Mesothelial cell of epicardium (in vitro differentiated cells): ENCODE measurements at places on chromosomes 2 and 18.

DNA sequence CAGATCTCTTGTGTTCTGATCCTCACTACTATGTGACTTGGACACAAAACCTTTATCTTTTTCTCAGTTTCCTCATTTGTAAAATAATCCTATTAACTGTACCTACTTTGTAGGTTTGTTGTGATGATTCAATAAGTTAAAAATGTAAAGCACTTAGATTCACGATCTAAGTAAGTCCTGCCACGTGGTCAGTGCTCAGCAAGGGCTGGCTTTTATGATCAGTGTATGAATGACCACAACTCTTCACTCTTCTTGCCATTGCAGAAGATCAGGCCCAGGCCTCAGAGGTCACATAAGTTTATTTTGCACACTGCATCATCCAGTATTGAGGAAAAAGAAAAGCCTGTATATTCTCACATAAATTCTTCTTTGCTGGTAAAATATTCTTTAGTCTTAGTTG, 1192.5 kb upstream of the ACVR2A start:
- no peak for DNase-seq

DNA sequence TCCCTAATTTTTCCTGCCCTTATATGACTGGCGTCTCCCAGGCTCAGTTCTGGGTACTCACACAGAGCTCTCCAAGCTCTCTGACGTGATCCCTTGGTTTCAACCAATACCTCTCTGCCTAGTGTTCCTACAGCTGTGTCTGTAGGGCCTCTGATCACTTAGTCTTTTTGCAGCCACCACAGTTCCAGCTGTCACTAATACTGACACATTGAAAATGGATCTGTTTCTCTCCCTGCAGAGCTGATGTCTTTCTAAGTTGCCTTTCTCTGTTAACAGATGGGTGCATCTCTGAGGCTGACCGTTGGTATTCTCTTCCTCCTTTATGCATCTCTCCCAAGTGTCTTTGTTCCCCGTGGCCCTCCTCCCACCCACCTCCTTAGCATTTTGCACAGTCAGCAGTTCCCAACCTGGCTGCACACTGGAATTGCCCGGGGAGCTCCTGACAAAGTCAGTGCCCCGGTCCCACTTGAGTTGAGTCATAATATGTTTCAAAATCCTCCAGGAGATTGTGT, 62.5 kb downstream of the CERS6 start:
- DNase-seq, result no peak

GRCh38 chr2:167756446-167756845, 490.9 kb downstream of the STK39 start:
- no peak for DNase-seq

DNA sequence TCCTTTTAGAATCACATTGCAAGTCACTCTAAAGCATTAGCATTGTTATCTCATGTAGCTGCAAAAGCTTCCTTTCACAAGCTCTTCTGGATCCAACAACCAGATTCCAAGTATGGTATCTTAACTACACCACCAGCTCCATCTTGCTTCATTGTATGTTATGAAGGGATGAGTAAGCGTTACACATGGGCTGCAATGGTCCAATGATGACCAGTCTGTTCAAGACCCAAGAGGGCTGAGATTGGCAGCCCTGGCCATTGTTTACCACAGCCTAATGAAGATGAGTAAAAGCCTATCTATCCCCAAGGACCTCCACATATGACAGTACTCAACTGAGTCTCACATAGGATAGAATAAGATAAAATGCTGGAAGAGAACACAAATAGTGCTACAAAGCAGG, 6.3 kb downstream of the CFLAR start:
- no peak for DNase-seq

- DNase-seq, result no peak
Measured at GRCh38 chr2:55530539-55531081, 11.1 kb downstream of the CFAP36 start.
